Ascending aorta (tissue), 2 donors: ENCODE measurements at places on chromosomes 12 and 14.

DNA sequence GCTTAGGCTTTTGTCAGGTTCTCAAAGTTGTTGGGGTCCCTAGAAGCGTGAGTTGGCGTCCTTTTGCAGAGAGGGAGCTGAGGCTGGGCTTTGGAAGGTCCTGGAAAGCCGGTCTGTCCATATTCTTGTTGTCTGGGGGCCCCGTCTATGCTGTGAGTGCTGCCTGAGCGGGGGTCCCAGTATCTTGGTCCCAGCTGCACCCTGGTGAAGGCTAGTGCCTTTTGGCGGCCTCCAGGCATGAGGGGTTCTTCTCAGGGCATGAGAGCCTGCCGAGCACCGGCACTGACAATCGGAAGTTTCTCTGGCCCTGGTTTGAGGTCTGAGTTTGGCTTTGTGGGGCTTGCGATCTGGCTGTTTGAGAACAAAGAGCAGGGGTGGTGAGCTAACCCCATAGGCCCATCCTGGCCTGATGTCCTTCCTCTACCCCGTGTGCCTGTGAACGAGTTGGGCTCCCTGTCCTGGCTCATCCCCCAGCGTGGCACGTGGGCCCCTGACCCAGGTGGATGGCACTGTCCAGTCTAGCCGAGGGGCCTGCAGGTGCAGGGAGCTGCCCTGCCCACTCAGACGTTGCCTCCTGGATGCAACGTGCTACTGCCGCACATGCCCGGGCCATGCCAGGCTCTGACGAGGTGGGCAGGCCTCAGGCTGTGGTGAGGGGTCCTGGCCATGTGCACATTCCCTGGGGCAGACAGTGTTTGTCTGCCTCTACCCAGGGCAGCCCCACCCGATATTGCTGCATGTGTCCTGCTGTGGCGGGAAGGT is 3.9 kb downstream of the CEP170B start:
- no peak for DNase-seq

DNA sequence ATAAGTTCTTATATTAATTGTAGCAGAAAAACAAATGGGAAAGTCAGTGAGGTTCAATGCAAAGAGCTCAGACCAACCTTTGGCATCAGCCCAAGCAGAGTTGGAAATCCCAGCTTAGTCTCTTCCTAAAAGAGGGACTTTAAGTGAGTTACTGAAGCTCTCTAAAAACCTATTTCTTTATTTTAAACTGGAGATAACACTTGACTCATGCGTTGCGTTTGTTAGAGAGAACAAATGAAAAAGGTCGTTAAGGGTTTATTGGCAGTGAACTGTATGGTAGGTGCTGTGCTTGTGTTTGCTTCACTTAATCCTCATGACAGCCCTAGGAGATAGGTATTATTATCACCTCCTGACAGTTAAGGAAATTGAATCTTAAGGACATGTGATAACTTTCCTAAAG is 396.5 kb downstream of the RAD51B start:
- no peak for DNase-seq

DNA sequence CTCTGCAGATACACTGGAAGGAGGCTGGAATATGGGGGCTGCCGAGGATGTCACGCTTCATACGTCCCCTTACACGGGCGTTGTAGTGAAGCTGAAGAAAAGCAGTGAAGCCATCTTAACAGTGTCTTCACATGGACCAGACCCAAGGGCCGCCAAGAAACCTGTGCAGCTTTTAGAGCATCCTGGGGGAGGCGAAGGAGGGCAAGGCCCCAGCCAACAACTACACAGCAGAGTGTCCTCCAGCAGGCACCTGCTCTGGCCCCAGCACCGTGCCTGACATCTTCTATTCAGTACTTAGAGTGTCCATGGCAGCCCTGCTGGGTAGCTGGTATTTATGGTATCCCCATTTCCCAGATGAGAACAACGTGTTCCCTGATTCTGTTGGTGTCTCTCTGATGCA is 48.9 kb upstream of the RIN3 start:
- no peak for DNase-seq

GRCh38 chr14:99232714-99233214 is 39.2 kb downstream of the BCL11B start:
- no peak for DNase-seq

DNA sequence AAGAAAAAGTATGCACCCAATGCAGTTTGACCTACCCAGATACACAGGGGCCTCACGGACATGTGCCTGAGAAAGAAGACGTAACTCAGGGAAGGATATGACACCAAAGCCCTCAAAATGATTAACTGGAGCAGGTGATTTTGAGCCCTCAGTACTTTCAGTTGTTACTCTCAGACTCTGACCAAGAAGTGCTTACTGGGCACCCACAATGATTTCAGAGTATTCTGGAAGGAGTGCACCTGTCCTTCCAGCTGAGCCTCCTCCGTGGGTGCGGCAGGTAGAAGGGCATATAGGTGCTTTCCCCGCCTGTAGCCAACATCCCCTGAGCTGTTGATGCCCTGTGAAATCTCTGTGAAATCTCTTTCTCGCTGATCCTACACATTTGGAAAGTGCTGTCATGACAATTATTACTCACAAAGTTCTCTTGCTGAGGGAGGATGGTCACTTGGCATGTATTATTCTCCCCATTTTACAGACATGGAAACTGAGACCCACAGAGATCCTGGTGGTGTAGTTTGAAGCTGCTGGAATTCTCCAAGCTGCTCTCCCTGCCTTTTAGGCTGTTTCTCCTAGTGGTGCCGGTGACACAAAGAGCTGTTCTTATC is 154.3 kb upstream of the CCND2 start:
- no peak for DNase-seq

DNA sequence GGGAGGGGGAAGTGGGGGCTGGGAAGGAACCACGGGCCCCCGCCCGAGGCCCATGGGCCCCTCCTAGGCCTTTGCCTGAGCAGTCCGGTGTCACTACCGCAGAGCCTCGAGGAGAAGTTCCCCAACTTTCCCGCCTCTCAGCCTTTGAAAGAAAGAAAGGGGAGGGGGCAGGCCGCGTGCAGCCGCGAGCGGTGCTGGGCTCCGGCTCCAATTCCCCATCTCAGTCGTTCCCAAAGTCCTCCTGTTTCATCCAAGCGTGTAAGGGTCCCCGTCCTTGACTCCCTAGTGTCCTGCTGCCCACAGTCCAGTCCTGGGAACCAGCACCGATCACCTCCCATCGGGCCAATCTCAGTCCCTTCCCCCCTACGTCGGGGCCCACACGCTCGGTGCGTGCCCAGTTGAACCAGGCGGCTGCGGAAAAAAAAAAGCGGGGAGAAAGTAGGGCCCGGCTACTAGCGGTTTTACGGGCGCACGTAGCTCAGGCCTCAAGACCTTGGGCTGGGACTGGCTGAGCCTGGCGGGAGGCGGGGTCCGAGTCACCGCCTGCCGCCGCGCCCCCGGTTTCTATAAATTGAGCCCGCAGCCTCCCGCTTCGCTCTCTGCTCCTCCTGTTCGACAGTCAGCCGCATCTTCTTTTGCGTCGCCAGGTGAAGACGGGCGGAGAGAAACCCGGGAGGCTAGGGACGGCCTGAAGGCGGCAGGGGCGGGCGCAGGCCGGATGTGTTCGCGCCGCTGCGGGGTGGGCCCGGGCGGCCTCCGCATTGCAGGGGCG is at the start of gene GAPDH:
Gene GAPDH (plus strand): TSS at position 595 of the 772 bp plus-strand sequence. CDS start 316 bp downstream, outside the sequence.
- DNase-seq, result peak; percentile 52

DNA sequence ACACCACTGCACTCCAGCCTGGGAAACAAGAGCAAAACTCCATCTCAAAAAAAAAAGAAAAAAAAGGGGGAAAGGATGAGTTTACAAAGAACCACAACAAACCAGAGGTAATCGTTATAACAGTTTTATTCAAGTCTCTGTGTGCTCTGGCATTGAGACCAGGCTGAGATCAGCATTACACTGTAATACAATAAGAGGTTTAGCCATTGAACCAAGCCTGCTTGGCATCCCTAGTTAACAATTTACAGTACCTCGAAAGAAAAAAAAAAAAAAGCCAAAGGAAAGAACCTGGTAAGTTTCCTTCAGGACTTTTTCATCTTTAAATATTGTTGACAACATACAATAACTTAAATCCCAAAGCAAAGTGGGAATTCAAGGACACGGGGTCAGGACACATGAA is 80.7 kb downstream of the TTC9 start:
- DNase-seq, result no peak

GRCh38 chr12:109706747-109707469 is 6.7 kb upstream of the FAM222A start:
- DNase-seq, result no peak

GRCh38 chr12:6921996-6922946 is 5.5 kb upstream of the ATN1 start:
- DNase-seq, result no peak
